ENCODE measurements at places on chromosomes 1 and 21.

DNA sequence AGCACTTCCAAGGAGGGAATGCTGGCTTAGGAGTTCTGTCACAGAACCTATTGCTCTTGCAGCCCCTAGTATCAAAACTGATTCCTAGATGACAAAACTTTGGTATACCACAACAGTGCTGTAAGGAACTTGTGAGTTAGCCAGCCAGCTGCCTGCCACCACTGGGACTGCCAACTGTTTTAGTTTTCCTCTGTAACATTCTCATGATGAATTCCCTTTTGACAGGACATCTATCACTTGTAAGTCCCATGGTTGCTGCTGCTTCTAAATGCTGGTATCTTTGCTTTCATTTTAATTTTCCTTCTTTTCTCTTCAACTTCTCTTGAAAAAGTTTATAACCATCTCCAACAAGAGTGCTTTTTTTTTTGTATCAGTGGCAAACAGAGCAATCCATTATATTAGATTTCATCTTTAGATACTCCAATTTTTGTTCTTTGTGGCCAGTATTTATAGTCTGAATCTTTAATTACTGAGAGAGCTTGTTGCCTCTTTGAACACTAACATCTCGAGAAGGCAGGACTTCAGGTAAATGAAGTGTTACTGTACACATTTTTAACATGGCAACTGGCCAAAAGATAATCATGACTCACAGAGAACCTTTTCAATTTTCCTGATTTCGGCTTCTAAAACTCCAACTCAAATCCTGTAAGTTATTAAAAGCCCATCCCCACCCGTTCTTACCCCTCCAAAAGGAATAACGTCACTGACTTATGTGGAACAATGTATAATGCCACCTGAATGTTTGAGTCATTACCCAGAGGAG lies 19.8 kb downstream of the DBT start:
- no peak for DNase-seq

DNA sequence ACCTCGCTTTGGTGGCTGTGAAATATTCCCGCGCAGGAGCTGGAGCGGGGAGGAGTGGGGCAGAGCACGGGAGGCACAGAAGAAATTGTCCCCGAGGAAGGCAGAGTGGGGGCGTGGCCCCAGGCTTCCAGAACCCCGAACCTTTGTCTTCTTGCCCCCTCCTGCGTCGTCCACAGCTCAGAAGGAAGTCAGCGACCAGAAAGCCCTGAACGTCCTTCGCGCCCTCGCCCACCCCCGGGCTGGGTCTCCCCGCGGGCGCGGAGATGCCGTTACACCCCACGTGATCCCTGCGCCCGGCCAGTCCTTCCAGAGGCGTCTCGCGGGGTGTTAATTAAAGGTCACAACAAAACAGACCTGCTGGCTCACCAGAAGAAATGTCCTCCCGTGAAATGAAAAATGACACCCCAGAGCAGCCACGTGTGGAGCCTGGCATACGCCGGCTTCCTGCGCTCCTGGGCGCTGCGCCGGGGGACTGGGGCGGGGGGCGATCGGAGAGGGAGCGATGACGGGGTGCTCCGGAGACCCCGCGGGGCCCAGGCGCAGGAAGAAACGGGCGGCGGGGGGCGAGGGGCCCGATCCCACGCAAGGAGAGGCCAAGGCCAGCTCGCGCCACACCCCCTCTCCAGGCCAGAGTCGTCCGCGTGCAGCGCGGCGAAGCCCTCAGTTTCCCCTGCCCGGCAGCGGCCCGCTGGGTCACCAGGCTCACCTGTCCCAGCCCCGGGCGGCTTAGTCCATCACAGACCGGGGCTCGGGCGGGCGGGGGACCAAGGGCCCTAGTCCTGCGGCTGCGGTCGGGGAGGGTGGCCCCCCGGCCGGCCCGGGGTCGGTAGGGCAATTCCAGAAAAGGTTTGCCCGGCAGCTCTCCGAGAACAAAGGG lies 995 bp upstream of the KIF26B start:
- peak; percentile 38 for DNase-seq

DNA sequence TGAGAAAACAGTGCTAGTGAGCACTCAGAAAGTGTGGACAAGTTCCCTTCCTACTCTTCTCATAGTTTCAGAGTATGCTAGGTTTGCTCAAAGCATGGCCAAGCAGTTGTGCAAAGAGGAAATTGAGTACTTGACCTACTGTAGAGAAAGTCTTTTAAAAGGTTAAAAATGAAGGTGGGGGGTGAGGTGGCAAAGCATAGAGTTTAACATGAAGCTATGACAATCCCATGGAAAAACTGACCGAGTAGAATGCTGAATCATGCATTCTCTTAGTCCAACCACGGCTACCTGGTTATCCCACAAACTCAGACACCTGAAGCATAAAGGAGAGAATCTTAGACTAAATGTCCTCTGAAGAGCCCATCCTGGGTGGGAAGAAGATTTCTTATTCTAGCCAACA lies 79.9 kb downstream of the PTPN14 start:
- no peak for DNase-seq

GRCh38 chr1:180923887-180924286 lies 11.2 kb downstream of the KIAA1614 start:
- DNase-seq, result no peak

- DNase-seq, result peak; percentile 70
Measured at GRCh38 chr1:164716992-164717703, 158.2 kb downstream of the PBX1 start.

GRCh38 chr1:8460784-8461183 lies 142.9 kb downstream of the SLC45A1 start:
- DNase-seq, result no peak

- DNase-seq, result no peak
Measured at GRCh38 chr21:41948901-41949300, 4.9 kb downstream of the C2CD2 start.

- DNase-seq, result peak; percentile 78
Measured at GRCh38 chr1:198018529-198018928, 101.4 kb downstream of the LHX9 start.

DNA sequence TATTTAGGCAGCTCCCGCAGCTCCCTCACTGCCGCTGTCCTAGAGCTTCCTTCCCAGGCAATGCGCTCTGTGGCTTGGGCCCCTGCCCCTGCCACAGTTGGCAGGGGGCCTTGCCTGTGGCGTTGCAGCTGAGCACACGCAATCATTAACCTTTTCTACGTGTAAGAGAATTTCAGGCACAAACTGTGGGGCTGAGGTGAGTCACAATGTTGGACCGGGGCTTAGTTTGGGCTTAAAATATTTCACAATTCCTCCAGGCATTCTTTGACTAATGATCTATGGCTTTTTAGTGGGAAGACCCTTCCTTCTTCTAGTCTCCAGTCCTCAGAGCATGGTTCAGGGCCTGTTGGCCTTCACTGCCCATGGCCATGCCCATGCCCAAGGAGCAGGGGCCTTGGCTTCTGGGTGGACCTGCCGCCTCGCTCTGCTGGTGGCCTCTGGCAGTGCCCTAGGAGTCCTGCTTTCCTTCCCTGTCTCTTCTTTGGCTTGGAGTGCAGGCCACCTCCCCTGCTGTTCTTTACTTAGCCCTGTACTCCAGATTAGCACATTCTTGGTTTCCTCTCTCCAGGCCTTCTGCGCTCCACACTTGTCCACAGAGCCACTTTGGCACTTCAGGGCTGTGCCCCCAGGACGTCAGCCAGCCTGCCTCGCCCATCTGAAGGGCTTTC lies 39.2 kb downstream of the MAPKAPK2 start:
- peak; percentile 90 for DNase-seq

- DNase-seq, result no peak
Measured at GRCh38 chr21:45539046-45539795, 3.0 kb downstream of the SLC19A1 start.

GRCh38 chr1:225980005-225980836 lies 18.9 kb downstream of the SDE2 start:
- no peak for DNase-seq

DNA sequence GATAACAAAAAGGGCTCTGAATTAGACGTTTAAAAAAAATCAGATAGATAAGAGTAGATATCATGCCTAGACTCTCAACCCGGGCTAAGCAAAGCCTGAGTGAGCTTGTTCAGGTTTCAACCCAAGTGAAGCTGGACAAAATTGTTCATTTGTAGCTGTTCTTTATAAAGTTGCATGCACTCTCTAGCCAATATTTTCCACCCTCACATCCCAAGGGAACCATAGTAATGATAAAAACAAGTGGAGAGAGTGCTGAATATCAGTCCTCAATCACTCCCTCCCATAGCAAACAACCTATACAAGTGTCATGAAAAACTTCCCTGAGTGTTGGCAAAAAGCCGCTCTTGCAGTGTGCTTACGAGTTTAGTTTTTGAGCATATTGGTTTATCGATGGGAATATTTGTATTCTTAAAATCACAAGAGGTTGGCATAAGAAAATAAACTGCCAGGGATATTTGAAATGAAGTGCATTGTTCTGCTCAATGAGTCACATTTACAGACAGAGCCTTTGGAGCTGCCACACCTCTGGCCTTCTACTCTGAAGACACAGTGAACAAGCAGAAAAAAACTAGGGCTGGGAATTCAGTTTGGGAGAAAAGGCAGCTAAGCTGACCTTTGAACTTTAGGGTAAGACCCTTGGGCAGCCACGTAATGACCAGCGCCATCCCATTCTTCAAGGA lies 2.2 kb upstream of the CLCA2 start:
- DNase-seq, result peak; percentile 32

- peak; percentile 44 for DNase-seq
Measured at GRCh38 chr1:106962591-106962990, 93.9 kb upstream of the PRMT6 start.

GRCh38 chr1:92826792-92827191 lies 5.0 kb upstream of the RPL5 start:
- DNase-seq, result no peak

DNA sequence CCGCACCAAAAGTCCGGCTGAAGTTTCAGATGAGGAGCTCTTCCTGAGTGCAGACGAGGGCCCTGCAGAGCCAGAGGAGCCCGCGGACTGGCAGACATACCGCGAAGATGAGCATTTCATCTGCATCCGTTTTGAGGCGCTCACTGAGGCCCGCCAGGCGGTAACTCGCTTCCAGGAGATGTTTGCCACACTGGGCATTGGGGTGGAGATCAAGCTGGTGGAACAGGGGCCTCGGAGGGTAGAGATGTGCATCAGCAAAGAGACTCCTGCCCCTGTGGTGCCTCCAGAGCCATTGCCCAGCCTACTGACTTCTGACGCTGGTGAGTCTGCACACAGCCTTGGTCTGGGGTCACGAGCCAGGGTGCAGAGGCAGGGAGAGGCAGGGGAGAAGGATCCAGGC lies 84.7 kb downstream of the TRIM11 start:
- no peak for DNase-seq

DNA sequence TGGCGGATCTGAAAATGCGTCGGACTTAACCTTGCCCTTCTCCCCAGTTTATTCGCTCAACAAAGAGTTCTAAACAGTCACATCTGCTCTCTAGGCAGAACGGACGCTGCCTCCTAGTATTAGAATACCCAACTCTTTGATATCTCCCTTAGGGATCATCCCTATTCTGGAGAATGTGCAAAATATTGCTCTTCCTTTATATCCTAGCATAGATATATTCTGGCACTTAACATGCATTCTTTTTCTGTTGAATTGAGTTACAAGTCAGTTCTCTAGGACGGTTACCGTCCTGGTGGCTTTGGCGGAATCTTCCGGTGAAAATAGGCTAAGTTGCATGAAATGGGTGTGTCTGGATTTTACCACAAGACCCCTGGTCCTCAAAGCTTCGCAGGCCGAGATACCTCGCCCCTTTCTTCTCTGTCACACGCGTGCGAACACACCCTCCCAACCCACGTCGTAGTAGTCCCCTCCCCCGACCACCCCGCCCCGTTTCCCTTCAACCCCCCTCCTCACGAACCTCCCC lies 501 bp upstream of the DNAJC6 start:
- no peak for DNase-seq

Data from AG20443 (cell line).